ENCODE measurements at places on chromosomes 12 and 14.

DNA sequence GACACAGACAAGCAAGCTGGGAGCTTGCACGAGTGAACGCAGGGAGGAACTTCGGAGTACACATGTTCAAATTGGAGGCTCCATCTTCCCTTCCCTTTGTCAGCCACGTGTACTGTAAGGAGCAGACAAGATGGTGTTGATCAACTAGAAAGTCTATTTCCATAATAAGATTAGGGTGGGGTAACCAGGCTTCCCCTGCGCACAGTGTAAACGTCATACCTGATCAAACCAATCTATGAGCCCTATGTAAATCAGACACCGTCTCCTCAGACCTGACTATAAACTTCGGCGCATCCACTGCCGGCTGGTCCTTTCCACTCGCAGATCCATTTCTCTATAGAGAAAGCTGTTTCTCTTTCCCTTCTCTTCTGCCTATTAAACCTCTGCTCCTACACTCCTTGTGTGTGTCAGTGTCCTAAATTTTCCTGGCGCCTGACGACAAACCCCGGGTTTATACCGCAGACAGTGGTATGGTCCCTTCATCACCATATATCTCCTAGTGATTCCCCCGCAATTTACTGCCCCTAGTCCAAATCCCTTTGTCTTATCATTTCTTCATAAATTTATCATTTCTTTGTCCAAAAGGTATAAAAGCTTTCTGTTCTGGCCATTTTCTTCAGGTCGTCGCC, 7.5 kb upstream of the ETFBKMT start:
- peak; percentile 86 for DNase-seq

DNA sequence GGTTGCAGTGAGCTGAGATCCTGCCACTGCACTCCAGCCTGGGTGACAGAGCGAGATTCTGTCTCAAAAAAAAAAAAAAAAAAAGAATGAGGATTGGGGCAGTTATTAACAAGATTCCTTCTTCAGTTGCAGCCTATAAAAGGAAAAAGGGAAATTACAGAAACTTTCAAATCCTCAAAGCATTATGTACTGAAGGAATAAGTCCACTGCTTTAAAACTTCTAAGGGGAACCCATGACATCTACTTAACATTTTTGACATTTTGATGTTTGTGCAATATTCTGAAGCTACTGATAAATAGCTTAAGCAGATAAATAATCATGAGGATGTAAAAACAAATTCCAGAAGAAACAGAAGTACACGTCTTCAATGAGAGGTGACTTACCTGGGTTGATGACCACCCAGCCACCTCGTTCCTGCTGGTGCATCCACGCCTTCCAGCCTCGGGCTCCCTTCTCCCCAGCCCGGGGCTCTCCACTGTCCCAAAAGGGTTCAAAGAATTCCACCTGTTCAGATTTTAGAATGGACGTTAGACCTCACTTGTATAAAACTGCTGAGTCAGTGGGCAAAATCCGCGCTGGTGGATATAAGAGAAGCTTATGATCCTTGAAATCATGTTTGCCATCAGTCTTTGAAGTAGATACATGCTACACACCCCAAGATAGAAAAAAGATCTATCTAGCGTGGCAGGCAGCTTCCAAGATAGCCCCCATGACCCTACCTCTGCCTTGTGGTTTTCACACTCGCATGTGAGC, 33.7 kb downstream of the NRDE2 start:
- DNase-seq: no peak

DNA sequence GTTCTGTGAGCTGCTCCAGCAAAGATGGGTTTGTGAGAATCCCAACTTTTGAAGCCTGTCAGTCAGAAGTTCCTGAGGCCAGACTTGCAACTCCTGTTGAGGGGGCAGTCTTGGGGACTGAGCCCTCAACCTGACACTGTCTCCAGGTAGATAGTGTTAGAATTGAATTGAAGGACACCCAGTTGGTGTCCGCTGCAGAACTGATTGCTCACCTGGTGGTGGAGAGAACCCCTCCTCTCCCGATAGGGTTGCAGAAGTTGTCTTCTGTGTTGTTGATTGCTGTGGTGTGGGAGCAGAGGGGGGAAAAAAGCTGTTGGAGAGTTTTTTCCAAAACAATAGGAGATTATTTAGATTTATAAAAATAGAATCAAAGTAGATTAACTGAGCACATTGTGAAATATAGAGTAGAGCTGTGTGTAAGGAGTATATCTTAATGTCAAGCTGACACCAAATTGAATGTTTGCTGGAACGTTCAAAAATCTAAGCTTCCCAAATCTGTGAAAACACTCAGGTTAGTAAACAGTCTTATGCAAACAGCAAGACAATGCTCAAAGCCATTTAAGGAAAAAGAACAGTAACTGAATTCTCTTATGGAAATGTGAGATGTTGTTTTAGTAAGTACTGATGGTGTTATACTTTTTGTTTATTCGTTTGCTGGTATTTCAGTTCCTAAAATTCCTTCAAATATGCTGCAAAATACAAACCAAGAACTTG, 18.6 kb downstream of the HIF1A start:
- no peak for DNase-seq

GRCh38 chr14:97177016-97177415, 379.8 kb downstream of the VRK1 start:
- peak; percentile 36 for DNase-seq

DNA sequence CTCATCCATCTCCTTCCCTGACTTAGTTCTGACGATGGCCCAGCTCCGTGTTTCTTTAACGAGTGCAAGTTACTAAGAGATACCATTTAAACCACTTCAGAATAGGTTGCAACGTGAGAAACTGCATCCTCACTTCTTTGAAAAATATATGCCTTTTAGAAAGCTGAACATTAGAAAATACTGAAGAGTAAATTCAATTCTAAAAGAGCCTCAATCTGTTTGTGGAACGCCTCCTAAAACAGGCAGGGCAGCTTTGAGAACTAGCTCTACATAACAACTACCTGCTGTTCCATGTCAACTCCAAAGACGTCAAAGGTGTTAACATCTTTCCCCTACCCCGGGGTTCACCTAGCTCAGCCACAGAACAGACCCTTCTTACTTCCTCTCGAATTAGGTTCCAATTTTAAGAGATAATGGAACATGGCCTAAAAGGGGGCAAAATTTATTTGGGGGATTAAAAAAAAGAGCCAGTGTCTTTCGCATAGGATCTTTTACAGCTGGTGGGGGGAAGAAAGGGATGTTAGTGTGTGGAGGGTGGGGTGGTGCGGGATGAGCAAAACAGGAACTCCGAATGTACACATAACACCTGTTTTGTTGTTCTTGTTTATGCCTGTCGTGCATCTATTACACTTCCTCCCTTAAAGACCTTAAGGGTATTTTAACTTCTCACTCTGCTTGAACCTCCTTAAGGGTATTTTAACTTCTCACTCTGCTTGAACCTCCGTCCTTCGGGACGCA, 3.3 kb downstream of the BHLHE41 start:
- DNase-seq: peak; percentile 37

DNA sequence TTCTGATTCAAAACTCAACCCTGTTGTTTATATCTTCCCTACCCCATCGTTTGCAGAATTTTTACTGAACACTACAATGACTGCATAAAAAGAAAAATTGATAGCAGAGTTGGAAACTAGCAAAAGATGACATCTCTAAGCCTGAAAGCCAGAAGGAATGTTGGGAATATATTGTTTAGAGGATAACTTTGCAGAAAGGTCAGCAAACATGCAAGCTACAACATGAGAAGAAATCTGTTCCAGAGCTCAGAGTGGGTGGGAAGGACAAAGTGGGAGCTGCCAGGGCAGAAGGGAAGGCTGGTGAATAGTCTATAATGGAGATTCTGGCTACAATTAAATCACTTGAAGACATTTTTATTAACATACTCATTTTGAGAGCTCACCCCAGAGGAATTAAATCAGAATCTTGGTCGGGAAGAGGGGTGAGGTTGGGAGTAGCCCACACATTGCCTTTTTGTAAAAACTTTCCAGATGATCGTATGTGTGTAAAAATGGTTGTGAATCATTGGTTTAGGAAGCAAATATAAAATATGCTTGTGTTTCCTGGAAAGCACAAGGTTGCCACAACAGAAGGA, 574.8 kb downstream of the FLRT2 start:
- no peak for DNase-seq

DNA sequence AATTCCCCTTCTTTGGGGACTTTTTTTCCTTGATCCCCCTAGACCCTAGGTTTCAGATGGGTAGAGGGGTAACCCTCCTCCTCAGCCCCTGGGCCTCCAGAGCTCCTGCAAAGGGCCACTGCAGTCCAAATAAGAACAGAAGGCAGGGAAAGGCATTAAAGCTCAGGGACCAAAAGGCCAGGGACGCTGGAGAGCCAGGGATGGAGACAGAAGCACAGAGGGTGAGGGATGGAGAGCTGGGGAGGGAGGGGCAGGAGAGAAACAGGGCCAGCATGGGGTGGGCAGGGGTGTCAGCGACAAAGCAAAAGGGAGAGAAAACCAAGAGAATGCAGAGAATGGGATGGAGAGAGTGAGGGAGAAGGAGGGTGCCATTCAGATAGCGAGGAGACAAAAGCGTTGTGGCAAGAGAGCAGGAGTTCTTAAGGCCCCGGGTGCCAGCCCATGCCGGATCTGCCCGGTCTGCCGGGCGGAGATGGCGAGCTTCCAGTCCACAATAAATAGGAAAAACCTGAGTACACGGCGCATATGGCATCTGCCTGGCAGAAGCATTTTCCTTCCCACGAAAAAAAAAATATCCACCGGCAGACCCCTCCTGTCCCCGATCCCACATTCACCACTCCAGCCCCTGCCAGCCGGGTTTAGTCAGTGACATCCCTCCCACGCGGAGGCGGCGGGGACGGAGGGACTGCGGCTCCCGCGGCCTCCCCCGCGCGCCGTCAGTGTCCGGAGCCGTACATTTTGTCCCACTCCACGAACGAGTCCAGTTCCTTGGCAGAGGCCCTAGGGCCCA, 28.6 kb downstream of the FIGNL2 start:
- DNase-seq: no peak

DNA sequence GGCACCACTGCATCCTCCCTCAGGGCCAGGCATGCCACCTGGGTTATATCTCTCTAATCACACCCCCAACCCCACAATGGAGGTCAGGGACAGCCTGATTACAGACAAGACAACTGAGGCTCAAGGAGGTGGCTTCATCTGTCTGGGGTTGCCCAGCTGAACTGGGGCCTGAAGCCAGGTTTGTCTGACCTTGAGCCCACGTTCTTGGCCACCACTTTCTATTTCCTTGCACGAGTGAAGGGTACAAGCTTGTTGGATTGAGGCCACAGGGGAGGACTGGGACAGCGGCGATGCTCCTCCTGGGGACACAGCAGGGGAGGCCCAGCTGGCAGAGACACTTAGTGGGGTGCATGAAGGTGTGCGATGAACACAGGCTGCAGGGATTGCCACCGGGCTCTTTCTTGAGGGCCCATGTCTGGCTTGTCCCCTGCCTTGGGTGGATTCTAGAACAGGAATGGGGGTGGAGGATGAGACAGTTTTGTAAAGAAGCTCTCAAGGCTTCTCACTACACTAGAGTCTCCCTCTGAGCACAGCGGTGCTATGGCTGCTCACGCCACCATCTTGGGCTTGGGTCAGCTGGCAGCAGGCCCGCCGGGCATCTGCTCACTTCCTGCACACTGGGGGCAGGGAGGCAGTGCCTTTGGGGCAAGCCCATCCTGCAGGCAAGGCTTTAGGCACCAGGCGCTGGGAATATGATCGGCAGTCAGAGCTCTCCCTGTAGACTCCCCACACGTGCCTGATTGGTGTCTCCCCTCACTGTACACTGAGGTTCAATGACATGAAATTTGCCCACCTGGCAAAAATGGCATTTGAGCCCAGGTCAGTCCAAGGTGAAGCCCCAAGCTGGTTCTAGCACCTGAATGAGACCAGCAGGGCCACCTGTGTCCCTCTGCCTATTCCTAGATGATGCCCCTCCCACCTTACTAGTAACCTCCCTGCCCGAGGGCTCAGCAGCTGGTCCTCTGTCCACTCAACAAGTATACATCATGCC, 16.0 kb downstream of the RITA1 start:
- DNase-seq: no peak

DNA sequence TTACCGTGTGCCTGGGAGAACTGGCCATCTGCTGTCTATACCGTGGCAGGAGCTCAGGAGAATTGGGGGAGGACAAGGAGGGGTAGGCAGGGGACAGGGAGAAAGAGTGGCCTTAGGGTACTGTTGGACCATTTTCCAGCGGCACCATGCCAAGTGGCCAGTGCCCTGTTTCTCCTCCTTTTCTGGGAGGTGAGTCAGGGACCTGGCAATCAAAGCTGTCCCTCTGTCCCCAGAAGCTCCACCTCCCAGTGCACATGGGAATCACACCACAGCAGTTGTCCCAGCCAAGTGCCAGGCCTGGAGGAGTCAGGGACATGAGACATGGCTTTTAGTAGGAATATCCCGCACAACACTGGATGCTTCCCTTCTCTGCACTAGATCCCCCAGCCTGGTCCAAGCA, 118.0 kb downstream of the GCH1 start:
- DNase-seq: no peak

- DNase-seq: no peak
Observed at GRCh38 chr14:64347748-64348147, 40.4 kb upstream of the MTHFD1 start.

- DNase-seq: no peak
Observed at GRCh38 chr14:31894351-31894750, 182.8 kb upstream of the ARHGAP5 start.

GRCh38 chr14:94584591-94585280, 3.5 kb downstream of the SERPINA5 start:
- DNase-seq: no peak

DNA sequence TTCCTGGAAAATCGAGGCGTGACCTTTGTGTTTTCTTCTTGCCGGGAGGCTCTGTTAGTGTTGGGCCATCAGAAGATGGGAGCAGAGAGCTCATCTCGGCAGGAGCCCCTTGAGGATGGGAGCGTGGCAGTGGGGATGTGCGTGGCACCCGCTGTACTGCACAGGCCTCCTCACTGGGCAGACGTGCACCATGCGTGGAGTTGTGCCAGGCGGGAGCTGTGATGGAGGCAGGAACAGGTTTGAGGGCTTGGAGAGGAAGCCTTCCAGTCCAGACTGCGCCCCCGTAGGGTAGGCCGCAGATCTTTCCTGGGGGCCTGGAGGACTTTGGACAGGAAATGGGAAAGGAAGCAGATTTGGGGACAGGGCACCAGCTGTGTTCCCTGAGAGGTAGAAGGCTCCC, 197.5 kb downstream of the TSPAN9 start:
- DNase-seq: no peak

- no peak for DNase-seq
Observed at GRCh38 chr12:115313929-115314328, 630.0 kb upstream of the TBX3 start.

GRCh38 chr12:62915204-62915529, 19.8 kb downstream of the PPM1H start:
- DNase-seq: no peak

- DNase-seq: no peak
Observed at GRCh38 chr12:69061574-69061973, 128.6 kb upstream of the CPM start.

- no peak for DNase-seq
Observed at GRCh38 chr14:74160763-74161162, 76.0 kb downstream of the LIN52 start.

- DNase-seq: no peak
Observed at GRCh38 chr12:89439941-89440340, 84.7 kb downstream of the GALNT4 start.

GRCh38 chr12:124588751-124589267, 21.4 kb upstream of the NCOR2 start:
- no peak for DNase-seq

All from MM.1S (cell line).